Renal pelvis (tissue), 12 donors: ENCODE measurements at places on chromosomes 16 and 17. TPM values are rescaled to one million over a fixed set of nuclear protein-coding genes. Genes with fewer than 3 reads are reported as not detected.
A peak's percentile ranks its signal among the peaks of the same experiment; 100 is the strongest.

The FOXN1 gene
- polyA plus RNA-seq = 0.69 TPM

- no peak for DNase-seq
These were observed 339.5 kb downstream of the HS3ST4 start for GRCh38 chr16:26031286-26031685.

The PIK3R6 gene
- polyA plus RNA-seq = 1.3 TPM

- DNase-seq = no peak
These were observed 13.8 kb downstream of the SIAH1 start for GRCh38 chr16:48371393-48371780.

The BEAN1 gene
- polyA plus RNA-seq = 1.5 TPM

DNA sequence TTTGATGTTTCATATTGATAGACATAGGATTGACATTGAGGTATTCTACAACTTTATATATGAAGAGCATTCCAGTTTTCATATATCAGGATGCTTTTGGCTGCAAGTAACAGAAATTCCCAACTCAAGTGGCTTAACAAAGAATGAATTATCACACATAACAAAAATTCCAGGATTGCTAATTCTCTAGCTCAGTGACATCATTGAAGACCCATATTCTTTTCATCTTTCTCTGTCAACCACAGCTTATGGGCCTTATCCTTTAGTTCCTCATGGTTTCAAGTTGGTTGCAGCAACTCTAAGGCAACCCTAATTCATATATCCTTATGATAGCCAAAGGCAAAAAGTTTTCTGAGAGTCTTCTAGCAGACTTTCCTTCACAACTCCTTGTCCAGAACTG is 91.5 kb upstream of the HAS3 start:
- DNase-seq = no peak

GRCh38 chr17:9380361-9380760 is 195.3 kb downstream of the STX8 start:
- DNase-seq = no peak

DNA sequence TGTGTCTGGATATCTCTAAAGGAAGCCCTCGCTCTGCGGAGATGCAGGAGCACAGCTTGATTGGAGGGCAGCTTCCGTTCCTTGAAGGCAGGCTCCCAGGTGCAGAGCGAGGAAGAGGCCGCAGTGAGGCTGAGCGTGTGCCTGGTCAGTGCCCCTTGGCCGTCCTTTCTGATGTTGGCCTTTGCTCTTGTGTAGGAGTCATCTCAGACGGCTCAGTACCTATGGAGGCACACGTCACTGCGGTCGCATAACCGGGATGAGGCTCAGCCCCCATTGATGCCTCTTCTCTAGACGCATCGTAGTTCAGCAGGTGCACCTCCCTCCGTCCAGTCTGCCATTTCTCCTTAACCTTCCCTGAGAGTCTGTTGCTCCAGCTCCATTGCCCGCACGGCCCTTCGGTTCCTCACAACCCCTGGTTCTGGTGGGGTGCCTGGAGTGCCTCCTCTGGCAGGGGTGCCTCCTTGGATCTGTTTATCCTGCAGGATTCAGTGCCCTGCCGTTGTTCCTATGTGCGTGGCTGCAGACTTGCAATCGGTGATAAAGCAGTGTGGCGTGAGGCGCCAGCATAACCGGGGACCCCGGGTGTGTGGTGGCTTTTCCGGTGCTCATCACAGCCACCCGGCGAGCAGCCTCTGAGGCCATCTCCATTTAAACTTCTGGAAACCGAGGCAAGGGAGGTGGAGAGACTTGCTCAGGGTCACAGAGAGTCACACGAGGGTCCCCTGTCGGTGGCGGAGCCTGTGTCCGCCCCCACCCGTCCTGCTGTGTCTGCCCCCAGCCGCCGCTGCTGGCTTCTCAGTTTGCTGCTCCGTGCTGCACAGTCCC is 188.8 kb upstream of the CHMP6 start:
- DNase-seq = no peak

DNA sequence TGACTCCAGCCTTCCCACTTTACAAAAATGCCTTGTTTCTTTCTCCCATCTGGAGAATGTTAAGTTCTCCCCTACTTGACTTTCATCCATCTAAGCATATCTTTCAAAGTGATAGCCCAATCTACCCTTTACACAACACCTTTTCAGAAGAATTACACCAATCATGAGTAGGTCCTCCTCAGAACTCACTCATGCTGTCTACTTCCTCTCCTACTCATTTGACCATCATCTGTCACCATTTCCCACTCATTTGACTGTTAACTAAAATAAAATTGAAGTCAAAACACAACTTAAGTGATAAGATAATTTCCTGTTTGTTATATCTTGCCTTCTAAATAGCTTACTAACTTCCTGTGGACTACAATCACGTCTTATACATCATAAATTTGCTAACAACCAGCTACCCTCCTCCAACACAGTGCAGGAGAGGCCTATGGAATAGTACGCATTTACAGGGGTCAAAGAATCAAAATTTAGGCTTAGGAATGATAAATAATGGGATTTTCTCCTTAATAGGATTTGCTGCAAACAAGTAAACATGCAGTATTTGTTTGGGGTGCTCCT is 16.1 kb downstream of the KCNJ16 start:
- DNase-seq = no peak

- DNase-seq = no peak
These were observed 169.1 kb downstream of the XYLT1 start for GRCh38 chr16:17301593-17302135.

GRCh38 chr16:31382485-31383161 is 10.5 kb upstream of the ITGAD start:
- DNase-seq = peak; percentile 12

The FBXO39 gene
- polyA plus RNA-seq = 0.19 TPM

The KRTAP4-5 gene
- polyA plus RNA-seq = not detected

The SLC16A11 gene
- polyA plus RNA-seq = 0.51 TPM

DNA sequence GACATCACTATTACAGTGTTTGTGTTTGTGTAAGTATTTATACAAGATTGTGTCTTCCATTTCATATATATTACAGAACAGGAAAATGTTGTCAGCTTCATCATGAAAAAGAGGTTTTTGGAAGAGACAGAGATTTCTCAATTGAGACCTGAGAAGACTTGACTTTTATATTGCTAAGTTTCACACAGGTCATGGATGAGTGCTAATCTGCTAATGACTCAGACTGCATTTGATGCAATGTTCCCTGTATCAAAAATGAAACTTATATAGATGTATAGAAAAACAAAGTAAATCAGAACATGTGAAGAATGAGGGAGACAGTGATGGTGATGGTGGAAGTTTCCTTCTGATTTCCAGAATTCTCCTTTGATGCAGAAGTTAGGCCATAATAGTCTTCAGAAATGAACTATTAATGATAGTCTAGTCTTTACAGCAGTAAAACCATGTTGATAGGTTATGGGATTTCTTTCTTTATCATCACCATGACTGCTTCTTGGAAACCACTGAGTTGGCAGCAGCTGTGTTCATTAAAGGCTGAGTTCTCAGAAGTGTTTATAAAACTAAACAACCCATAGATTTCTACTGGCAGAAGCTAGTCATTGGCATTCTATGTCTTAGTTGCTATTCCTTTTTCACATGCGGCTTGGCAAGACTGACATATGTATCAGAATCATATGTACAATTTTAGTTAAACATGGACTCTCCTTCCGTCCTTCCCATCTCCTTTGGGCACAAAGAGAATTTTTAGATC is 56.1 kb downstream of the PCTP start:
- no peak for DNase-seq

The RMI2 gene
- 21.1 TPM for polyA plus RNA-seq

DNA sequence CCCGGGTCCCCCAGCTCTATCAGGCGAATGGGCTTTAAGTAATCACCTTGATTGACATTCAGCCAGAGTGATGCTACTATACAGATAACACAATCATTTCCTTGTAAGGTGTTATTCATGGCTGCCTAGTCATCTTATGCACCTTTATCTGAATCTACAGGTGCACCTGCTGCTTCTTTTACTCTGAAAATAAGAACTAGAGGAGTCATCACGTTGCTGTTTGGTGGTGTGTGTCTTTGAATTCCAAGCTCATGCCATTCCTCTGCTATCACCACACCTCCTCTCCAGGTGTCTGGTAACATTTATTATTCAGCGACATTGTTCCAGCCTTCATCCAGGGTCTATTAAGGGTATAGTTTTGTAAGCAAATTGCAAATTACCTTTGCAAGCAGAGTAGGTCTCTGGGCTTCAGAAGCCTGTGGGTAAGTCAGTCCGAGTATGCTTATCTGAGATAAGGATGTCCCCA is 51.9 kb downstream of the NOS2 start:
- DNase-seq = no peak

The RNF222 gene
- 0.18 TPM for polyA plus RNA-seq

GRCh38 chr16:3066440-3066748 is 954 bp downstream of the IL32 start:
- DNase-seq = no peak

DNA sequence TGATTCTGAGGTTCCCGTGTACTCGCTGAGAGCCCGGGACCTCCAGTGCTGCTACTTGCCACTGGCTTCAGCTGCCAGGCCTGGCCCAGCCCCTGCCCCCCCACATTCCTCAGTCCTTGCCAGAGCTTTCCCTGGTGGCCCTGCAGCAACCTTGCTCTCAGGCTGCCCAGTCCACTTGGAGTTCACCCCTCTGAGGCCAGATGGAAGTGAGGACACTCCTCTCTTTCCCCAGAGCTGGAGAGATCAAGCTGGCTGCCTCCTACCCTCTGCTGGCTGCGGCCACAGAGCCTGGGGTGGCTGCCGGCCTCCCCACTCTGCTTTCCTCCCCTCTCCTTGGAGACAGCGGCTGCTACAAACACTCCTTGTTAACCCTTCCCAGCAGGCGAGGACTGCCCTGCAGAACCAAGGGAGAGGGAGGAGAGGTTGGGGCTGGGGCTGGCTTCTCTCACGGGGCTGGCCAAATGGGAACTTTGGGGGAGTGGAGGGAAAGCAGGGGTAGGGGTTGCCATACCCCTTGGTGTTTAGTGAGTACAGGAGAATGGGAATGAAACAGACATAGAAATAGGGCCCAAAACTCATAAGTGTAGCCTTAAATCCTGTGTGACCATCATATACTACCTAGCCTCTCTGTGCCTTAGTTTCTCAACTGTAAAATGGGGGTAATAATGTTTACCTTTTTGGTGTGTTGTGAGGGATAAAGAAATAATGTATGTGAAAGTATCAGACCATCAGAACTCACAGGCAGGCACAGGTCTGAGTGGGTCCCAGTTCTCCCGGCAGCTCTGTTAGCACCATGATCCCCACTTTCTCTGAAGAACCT is at the start of gene GAS2L2:
Gene GAS2L2 (minus strand): TSS at position 295 of the 820 bp plus-strand sequence. CDS start 389 bp downstream, outside the sequence.
- DNase-seq = no peak

The CASKIN2 gene
- 27.8 TPM for polyA plus RNA-seq

The RAMP2 gene
- polyA plus RNA-seq = 83.1 TPM

GRCh38 chr16:25841761-25842160 is 150.0 kb downstream of the HS3ST4 start:
- DNase-seq = no peak

The GHDC gene
- 18.4 TPM for polyA plus RNA-seq

The PDILT gene
- polyA plus RNA-seq = not detected

DNA sequence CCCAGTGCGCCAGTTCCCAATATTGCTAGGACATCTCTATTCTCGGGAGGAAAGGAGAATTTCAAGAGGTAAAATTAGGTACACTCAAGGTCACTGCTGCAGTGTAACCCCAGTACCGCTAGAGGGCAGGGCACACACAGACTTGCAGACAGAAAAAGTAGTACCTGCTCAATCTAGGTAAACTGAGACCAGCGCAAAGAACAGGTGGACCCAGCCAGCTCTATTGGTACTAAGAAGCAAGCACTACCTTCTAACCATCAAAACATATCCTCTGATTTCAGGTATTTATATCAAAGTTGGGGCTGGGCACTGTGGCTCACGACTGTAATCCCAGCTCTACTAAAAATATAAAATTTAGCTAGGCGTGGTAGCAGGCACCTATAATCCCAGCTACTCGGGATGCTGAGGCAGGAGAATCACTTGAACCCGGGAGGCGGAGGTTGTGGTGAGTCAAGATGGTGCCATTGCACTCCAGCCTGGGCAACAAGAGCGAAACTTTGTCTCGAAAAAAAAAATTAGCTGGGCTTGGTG is 3.6 kb upstream of the WDR81 start:
- DNase-seq = no peak

DNA sequence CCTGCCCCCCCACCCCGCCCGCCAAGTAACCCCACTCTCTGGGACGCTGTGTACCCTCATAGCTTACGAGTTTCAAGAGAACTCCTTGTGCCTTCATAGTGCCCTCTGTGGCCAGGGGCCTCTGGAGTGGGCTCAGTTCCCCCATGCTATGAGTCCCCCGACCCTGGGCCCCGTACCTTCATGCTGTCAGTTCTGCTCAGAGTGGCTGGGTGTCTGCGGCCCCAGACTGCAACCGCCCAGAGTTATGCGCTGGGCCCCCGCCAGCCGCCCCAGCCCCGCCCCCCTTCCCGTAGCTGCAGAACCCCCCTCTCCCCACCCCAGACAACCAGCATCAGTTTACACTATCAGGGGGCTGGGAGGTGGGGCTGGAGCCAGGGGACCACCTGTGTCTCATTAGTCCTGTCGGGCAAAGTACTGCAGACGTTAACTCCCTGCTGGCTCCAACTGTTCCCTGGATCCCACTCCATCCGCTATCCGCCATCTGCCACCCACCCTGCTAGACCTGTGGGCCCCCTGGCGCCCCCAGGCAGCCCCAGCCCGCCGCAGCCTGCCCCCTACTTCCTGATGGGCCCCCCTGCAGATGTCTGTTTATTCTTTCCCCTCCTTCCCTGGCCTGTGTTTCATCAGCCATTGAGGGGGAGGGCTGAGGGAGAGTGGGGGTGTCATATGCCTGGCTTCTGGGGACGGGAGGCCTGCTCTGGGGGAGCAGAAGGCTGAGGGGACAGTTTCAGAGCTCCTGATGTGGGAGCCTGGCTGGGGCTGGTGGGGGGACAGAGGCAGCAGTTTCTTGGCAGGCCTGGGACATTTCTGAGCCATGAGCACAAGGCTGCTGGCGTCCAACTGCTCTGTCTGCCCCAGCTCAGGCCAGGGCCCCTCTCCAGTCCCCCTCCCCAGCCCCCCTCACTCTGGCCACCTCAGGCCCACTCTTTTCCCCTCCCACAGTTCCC is at the start of gene MFAP4:
Gene MFAP4 (minus strand): TSS at position 217 of the 947 bp plus-strand sequence. CDS start 35 bp downstream, at position 182.
- DNase-seq = peak; percentile 90

The SRL gene
- 1.6 TPM for polyA plus RNA-seq

GRCh38 chr16:12276576-12276975 is 300.0 kb downstream of the SNX29 start:
- no peak for DNase-seq

The ADGRG1 gene
- 72.4 TPM for polyA plus RNA-seq

DNA sequence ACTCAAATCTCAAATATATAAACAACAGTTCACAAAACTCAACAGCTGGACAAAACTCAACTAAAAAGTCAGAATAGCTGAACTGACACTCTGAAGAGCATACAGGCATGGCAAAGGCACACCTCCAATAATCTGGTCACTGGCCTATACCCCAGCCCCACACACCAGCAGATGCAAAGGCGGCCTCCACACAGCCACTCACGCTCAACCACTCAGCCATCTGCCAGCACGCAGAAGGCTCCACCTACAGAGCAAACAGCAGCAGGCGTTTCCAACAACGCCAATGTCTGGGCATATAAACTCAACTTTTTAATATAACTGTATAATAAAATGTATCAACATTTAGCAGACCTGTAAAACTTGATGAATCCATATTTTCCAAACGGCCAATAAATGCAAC is 17.2 kb downstream of the USP7 start:
- no peak for DNase-seq

The ATAD5 gene
- polyA plus RNA-seq = 5.5 TPM

GRCh38 chr17:29959658-29960337 is 18.4 kb downstream of the EFCAB5 start:
- no peak for DNase-seq

GRCh38 chr16:69593751-69594255 is 28.0 kb downstream of the NFAT5 start:
- DNase-seq = peak; percentile 34

- no peak for DNase-seq
These were observed 165.0 kb upstream of the ELAC2 start for GRCh38 chr17:13182854-13183253.

- DNase-seq = no peak
These were observed 497 bp upstream of the SLC38A7 start for GRCh38 chr16:58685084-58685449.

The C17orf100 gene
- 8.8 TPM for polyA plus RNA-seq

The PYY gene
- 0.19 TPM for polyA plus RNA-seq
